ENCODE measurements at places on chromosomes 13 and 19.

DNA sequence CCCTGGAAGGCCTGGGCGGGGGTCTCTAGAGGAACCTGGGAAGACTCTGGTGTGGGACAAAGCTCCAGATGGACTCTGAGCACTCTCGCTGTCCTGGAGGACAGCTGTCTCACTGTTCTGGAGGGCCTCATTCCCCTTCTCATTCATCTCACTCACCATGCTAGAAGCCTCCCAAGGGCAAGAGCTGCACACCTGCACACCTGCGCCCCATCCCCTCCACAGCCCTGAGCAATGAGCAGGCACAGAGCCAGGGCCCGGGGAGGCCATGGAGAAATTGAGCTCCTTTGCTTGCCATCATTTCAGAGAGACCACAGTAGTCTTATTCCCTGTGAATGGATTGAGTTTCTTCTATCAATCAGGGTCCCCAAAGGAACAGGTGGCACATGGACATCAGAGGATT lies 1168.5 kb downstream of the UQCRFS1 start:
- no peak for DNase-seq

DNA sequence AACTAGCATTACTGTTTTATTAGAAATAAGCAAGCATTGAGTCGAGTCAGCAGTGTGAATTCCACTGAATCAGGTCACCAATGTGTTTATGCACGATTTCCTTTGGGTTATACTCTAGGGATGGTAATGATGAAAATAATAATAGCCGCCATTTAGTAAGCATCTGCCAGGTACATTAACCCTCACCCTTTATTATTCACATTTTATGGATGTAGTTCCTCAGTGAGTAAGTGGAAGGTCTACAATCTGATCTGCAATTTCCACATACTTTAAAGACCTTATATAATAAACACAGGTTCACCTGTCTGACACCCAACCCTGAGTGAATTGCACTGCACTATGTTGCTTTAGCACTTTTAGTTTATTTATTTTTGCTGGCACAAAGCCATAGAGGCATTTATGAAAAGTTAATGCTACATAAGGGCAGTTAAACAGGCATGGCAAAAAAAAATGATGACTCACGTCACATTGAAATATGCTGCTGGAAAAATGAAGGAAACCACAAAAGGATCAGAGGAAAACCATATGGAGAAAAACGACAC lies 122.4 kb downstream of the TRPC4 start:
- DNase-seq, result no peak

- DNase-seq, result no peak
Observed at GRCh38 chr19:55674459-55674840, 576 bp upstream of the EPN1 start.

DNA sequence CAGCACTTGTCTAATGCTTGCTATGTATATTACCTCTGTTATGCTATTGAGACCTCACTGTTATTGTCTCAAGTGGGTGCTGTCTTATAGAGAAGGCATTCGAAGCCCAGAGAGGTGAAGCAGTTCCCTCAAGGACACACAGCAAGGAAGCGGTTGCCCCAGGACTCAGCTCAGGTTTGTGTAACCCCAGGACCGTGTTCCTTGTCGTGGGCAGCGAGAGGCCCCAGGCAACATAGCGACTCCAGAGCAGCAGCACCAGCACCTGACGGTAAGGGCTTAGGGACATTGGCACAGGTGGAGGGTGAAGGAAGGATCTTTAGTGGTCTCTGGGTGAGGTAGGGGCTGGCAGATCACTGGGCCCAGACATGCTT lies 2.4 kb downstream of the KLK15 start:
- DNase-seq, result no peak

DNA sequence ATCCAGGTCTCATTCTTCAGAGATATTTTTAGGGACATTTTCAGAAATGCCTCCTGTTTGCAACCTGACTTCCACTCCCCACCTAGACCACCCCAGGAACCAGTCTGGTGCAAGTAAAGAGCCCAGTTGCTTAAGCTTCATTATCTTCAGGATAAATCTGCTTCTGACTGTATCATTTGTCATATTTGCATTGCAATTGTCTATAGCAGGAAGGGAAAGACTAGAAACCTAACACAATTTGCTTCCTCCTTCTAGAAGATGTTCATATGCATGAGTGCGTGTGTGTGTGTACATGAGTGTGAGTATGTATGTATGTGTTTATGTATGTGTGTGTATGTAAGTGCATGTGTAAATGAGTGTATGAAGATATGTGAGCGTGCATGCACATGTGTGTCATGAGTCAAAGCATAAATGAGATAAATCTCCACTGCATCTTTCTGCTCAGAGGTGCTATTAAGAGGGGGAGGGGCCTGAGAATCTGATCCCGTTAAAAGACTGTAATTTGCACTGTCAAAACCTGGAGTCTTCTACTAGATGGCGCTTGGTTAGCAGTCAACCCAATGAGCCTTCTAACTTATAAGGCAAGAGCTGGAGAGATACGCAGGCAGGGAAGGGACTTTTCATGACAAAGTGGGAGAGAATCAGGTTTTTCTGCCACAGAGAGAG lies 178.8 kb upstream of the KL start:
- DNase-seq, result no peak

Measured in activated T-helper 9 cell treated with anti-CD3 and anti-CD28 coated beads, Interleukin-2, amount 50 U/mL, for 16 hours (primary cell).